NCI-H69 (cell line): ENCODE measurements at places on chromosomes 4 and X.

- no peak for DNase-seq
These were observed 206.1 kb downstream of the TBCK start for GRCh38 chr4:106109929-106110328.

DNA sequence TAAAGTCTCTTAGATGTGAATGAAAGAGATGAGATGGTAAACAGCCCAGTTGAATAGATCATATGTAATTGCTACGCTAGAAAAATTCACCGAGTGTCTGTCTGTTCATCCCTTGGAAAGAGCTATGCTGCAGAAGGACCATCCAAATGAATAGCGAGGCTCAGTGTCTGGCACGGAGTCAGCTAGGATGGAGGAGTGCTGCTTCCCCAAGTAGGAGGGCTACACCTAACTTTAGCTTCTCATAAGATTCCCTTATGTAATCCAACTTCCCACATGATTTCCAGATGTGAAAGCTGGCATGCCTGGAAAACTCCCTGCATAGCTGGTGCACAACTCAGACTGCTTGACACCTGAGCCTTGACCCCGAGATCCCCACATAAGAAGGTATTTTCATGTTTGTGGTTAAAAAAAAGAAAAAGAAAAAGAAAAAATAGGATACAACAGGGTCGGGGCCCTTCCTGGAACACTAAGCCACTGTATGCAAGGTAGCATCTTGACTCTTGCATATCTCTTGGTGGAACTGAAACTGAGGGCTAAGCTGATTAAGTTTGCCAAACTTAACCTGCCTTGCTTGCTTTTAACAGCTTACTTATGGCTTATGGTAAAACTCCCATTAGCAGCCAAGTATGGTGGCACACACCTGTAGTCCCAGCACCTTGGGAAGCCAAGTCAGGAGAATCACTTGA is 82.3 kb downstream of the FREM3 start:
- DNase-seq, result no peak

GRCh38 chrX:153925739-153926551 is at the start of gene ARHGAP4:
Gene ARHGAP4, minus strand, starts transcription at chrX:153926264. Its CDS starts 62 bp downstream, at chrX:153926202.
- no peak for DNase-seq

DNA sequence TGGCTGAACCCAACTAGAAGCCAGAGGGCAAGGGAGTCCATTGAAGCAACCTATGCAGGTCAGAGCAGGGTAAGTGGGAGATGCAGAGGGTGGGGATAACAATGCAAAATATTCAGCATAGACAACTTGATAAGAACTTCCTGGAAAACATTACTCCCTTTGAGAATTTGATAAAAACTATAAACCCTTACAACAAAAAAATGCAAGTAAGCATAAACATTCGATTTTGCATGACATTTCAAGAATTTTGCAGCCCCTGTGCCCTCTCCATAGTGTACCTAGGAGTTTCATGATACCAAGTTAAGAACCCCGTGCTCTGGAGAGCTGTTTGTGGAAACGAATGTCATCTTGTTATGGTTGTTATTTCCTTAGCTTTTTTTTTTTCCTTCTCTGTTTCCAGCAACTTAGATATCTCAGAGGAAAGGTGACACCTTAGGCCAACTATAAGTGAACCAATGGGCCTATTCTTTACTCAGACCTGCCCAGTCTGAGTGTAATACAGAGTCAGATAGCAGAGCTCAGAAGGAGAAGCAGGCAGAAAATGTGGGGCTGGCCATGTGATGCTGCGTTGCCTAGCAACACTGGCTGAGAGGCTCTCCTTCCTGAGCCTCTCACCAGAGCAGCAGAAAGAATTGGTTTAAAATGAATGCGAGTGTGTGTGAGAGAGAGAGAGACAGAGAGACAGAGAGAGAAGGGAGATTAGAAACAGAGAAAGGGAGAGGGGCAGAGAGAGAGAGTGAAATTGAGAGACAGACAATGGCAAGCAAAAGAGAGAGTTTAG is 36.7 kb upstream of the GABRQ start:
- DNase-seq, result peak; percentile 39

DNA sequence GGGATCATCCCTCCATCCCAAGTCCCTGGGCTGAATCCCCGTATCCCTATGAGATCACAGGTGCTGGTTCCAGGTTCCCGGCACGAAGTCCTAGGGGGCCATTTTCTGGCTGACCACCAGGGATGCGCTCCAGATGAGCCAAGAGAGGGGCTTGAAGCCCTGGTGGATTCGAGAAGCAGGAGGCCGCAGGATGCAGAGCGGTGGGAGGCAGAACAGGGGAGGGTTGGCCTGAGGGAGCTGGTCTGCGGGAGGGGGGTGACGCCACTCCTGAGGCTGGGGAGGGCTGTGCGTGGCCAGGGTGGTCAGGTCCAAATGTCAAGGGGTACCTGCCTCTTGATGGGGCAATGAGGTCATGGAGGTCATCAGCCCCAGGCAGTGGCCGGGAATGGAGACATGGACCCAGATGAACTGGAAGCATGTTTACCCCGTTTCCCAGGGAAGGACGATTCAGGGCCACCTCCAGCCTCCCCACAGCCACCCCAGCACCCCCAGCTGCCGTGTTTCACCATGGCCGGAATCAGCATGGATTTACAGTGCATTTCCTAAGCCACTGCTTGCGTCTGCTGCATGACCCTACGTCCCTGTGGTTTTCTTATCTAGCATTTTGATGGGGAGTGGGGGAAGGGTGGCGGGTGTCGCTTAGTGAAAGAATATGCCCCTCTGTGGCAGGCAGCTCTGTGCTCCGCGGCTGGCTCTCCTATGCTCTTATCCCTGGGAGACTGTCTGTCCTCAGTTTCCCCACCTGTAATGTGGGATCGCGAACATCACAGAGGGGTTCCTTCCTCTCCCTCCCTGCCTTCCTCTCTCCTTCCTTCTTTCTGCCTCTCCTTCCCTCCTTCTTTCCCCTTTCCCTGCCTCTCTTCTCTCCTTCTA is 17.0 kb upstream of the HTRA3 start:
- DNase-seq, result no peak

GRCh38 chrX:103464072-103464773 is 55.1 kb downstream of the RAB40A start:
- DNase-seq, result peak; percentile 0

GRCh38 chr4:1176398-1177273 is 4.3 kb upstream of the SPON2 start:
- DNase-seq, result no peak

GRCh38 chr4:31341601-31342359 is 621.6 kb downstream of the PCDH7 start:
- peak; percentile 6 for DNase-seq

DNA sequence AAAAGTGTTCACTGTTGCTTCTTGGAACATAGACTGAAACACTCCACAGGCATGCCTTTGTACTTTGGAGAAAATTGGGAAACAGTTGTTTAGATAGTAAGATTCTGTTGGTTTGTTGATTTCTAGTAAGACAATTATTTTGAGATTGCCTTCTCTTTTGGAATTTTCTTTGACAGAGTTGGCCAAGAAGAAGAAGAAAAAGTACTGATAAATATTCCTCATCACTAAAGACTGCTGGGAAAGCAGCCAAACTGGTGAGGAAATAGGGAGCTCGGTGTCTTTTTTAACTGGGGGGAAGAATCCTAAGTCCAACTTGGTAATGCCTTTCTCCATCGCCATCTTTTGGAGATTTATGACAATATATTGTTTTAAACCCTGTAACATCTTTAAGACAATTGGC is 370.7 kb downstream of the GPAT3 start:
- no peak for DNase-seq

- DNase-seq, result no peak
These were observed 216.4 kb upstream of the AFF2 start for GRCh38 chrX:148284056-148284455.
